ENCODE measurements at places on chromosomes 3 and 15.

GRCh38 chr15:57911247-57911646 lies 154.3 kb downstream of the ALDH1A2 start:
- no peak for DNase-seq

GRCh38 chr3:126557415-126557745 lies 1.4 kb downstream of the C3orf22 start:
- DNase-seq: no peak

GRCh38 chr3:172856795-172857742 lies 106.5 kb downstream of the ECT2 start:
- DNase-seq: no peak

GRCh38 chr3:129001101-129001805 lies at the start of gene EFCC1:
TSS of gene EFCC1 (plus strand) at chr3:129001304. CDS start at chr3:129001629, 325 bp downstream.
- no peak for DNase-seq

GRCh38 chr3:139466360-139466759 lies 10.0 kb downstream of the RBP2 start:
- DNase-seq: no peak

GRCh38 chr3:171811295-171811912 lies 1.1 kb upstream of the PLD1 start:
- DNase-seq: no peak

DNA sequence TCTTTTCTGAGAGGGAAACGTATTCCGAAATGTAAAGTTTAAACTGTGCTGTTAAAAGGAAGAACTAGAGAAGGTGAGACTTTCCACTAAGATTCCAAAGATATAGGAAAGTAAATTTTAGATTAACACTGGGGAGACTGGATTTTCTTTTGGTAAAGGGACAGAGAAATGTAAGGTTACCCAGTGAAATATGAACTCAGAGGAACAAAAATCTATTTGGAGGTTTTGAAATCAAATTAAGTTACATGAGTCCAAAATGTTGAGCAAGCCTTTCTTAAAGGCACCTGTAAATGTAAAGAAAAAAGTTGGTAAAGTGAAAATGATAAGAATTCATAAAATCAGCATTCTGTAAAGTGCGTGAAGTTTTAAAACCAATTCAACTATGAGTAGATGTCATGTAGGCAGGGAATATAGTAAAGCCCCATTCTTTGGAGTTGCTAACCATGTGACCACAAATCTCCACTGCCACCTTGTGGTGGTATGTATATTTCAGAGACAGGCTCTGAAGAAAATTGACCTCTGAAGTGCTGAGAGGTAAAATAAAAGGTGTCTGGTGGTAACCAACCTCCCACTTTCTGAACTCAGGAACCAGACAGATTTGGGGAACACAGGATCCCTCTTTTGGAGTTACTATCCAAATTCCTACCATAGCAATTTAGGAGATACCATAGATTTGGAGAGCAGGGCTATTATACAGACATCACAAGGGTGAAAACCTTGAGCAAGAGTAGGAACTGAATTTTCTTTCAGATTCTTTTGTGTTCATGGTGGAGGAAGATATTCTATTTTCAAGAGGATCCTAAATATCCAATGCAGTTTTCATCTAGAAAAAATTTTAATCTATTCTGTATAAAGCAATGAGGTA lies 215.3 kb downstream of the ROBO2 start:
- DNase-seq: no peak

DNA sequence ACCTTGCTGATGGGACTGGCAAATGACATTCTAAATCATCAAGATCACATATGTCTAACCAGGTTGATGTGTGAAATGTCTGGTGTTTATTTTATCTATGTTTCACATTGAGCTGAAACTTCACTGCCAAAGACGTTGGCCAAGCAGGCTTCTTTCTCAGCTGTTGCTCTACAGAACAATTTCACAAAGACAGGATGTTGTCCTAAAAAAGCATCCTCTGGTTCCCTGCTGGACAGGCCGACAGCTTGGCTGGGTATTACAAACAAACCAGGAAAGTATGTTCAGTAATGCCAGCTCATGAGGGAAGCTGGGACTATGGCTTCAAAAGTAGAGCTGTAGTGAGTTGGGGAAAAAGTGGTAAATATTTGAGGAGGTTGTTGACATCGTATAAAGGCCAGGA lies 179.4 kb downstream of the FAM43A start:
- no peak for DNase-seq

- no peak for DNase-seq
These were observed 1260.4 kb downstream of the ROBO1 start for GRCh38 chr3:78507196-78507984.

DNA sequence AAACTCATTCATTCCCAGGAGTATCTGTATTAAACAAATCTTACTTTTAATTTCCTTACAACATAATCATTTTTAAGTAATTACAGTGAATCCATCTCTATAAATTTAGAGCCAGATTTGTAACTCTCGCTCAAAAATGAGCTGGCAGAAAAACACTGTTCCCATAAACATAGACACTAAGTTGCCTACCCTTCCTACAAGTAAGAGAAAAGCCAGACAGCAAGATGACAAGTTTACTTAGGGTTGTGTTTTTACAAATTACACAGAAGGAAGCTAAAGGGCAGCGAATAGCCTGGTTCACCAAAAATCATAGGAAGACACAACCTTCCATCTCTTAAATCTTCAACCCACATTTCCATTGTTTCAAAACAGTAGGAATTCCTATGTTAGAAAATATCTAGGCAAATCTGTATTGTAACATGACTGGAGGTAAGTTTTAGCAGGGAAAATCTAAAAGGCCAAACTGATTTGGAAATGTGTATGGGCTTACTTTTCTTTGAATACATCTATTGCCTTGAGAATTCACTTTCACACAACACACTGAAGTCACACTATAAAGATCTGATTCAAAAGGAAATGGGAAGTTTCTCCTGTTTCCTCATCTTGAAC lies 21.7 kb downstream of the HERC1 start:
- DNase-seq: no peak

DNA sequence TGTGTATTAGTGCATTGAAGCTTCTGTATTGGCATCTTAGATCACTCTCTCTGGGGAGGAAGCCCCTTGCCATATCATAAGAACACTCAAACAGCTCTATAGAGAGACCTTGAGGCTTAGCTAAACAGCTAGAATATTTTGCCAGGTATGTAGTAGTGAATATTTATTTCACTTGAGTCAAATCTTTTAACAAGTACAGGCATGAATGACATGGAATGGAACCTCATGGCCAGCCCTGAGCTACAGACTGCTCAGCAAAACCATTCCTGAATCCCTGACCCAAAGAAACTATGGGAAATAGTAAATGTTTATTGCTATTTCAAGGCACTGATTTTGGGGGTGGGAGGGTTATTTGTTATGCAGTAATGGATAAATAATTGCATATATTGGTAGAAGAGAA lies 604.8 kb downstream of the MECOM start:
- no peak for DNase-seq

DNA sequence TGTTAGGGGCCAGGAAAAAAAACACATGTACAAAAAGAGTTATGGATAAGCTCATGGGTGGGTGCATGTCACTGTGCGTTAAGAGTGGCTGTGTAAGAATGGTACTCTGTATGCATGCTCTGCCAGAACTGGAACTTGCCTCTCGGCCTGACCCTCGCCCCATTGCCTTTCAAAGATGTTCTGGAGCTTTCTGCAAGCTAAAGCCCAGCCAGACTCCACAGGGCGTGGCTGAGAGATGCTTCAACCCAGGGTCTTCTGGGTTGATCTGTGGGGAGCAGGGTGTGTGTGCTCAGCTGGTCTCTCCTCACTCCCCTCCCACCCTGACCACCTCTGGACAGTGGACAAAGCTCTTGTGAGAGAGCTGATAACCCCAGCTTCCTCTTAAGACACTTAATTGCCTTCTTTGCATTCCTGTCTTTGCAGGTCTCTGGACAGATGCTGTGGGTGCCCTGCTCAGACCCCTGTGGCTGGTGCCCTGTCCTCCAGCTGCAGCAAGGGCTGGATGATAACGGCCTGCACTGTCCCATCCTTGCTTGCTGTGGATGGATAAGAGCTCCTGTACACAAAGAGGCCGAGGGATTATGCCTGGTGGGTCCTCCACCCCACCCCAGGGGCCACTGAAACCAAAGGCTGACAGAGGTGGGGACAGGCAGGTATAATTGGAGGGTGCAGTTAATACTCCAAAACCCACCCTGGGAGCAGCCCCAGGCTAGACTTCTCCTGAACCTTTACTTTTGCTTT lies 28.7 kb downstream of the ALDH1L1 start:
- DNase-seq: no peak

DNA sequence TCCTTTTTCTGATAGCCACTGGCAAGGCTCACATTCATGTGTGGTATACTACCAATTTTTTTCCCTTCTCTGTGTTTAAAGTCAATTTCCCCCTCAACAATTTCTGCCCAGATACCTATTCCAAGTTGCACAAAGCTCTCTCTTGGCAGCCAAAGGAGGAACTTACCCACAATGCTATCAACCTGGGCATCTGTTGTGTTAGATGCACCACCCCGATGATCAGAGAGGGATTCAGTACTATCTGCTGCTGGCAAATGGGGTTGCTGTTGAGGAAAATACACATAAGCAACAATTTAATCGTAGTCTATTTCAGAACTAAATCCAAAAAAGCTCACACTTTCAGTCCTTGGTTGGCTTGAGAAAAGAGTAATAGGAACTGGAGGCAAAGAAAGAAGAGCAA lies 46.1 kb downstream of the AAGAB start:
- DNase-seq: no peak

Data from mesothelial cell of epicardium (in vitro differentiated cells).